ENCODE measurements at places on chromosomes 16 and 17. TPM values are rescaled to one million over a fixed set of nuclear protein-coding genes. Genes with fewer than 3 reads are reported as not detected.

PRSS36 gene
- 26.3 TPM for total RNA-seq

ATP2A1 gene
- 0.43 TPM for total RNA-seq

UNC13D gene
- total RNA-seq = 32.7 TPM

SHBG gene
- not detected for total RNA-seq

NEUROD2 gene
- total RNA-seq = not detected

DNA sequence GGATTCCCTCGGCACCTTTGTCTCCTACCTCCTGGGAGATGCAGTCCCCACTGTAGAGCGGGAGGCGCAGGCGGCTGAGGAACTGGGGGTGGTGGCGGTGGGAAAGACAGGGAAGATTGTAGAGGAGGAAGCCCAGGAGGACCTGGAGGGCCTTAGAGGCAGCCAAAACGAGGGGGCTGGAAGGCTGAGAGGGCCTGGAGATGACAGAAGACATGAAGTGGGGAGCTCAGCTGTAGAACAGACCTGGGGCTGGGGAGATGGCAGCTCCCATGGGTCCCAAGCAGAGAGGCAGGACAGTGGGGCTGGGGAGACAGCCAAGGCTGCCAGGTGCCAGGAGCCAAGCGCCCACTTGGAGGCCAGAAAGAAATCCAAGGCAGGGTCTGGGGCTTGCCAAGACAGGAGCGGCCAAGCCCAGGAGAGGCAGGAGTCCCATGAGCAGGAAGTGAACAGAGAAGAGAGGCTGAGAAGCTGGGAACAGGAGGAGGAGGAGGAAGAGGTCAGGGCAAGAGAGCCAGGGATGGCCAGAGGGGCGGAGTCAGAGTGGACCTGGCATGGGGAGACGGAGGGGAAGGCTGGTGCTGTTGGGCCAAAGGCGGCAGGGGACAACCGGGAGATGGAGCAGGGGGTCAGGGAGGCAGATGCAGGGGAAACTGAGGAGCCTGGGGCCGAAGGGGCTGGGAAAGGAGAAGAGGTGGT is 803 bp downstream of the APOBR start:
- DNase-seq = no peak
- H3K4me1 ChIP-seq = peaks cover 12% of the 10 kb centered on the region
- H3K27me3 ChIP-seq = no peaks in the 10 kb centered on the region
- peak overlapping the region; percentile 70 for H3K27ac ChIP-seq
- no peak overlapping the region for H3K4me3 ChIP-seq
- H3K36me3 ChIP-seq = no peaks in the 10 kb centered on the region

DNA sequence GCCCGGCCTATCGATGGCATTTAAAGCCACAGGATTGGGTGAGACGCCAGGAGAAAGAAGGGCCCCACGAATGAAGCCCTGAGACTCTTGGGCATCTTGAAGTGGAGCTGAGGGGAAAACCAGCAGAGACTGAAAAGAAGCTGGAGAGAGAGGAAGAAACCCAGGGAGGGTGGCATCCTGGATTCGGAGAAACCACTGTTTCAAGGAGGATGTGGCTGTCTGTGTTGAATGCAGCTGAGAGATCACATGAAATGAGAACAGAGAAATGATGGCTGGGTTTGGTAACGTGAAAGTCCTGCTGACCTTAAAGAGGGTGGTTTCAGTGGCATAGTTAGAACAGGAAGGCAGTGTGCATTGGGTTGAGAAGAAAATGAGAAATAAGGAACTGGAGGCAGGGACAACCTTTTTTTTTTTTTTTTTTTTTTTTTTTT is 3.8 kb downstream of the TNFSF12 start:
- no peaks in the 10 kb centered on the region for H3K36me3 ChIP-seq
- H3K4me3 ChIP-seq = no peak overlapping the region
- H3K27ac ChIP-seq = no peak overlapping the region
- H3K27me3 ChIP-seq = no peaks in the 10 kb centered on the region

- DNase-seq = no peak
- peaks cover 14% of the 10 kb centered on the region for H3K36me3 ChIP-seq
- H3K4me1 ChIP-seq = peaks cover 5% of the 10 kb centered on the region
- no peaks in the 10 kb centered on the region for H3K27me3 ChIP-seq
- H3K27ac ChIP-seq = no peak overlapping the region
Observed at GRCh38 chr17:37280841-37281240, 94.9 kb upstream of the C17orf78 start.

All from stomach (tissue), 19 donors.